Activated CD4-positive, alpha-beta T cell treated with anti-CD3 and anti-CD28 coated beads for 48 hours (primary cell): ENCODE measurements at places on chromosomes 2 and 18.

DNA sequence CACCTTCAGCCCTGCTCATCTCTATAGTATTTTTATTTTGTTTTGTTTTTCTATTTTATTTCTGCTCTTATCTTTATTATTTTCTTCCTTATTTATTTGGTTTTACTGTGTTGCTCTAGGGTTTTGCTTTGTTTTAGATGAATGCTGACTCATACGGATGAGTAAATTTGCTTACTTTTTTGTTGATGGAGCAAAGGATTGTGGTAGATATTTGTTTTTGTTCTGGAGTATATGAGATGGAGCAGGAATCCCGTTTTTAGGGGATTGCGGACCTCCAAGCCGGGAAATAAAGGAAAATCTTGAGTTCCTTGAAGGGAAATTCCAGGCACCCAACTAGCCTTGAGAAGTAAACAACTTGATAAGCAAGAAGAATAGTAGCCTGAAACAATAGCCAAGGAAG is 15.3 kb upstream of the COLEC12 start:
- DNase-seq = no peak

GRCh38 chr2:75155115-75155514 is 44.2 kb downstream of the TACR1 start:
- no peak for DNase-seq

DNA sequence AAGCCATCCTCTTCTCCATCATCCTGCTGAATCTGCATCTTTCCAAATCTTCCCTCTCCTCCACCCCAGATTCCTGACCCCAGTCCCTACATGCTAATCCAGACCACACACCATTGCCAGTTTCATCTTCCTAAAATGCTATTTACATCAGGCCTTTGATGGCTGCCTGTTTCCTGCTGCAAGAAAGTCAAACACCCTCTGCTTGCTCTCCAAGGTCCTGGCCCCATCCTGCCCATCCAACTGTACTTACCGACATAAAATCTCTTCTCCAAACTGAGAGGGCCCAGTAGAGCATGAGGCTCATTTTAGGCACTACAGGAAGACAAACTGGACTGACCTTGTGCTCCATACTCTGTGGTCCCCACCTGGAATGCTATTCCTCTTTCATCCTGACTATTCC is 19.0 kb downstream of the ALK start:
- no peak for DNase-seq

GRCh38 chr2:74093426-74093825 is 54.3 kb downstream of the BOLA3 start:
- no peak for DNase-seq

DNA sequence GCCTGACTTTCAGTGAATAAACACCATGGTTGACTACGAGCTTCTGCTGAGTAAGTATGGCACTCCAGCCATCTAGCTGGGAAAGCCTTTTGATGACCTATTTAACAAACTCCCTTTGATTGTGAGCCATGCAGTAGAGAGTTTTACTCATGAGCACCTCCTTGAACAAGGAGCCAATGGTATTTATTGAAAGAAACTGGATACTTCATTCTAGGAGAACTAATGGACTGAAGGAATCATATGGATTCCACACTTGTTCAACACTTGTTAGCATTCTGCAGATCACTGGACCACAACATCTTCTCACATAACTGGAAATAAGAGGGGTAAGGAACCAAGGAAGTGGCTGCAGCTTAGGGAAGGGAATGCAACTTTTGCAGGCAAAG is 320.9 kb upstream of the ETAA1 start:
- DNase-seq = no peak
